Activated T-helper 1 cell treated with Interleukin-2 at 50 U/mL for 16 hours (primary cell): ENCODE measurements at places on chromosomes 7 and 10.

- no peak for DNase-seq
These were observed 41.9 kb downstream of the PIP4K2A start for GRCh38 chr10:22672319-22673090.

GRCh38 chr7:142188846-142189245 is 69.0 kb downstream of the PRSS58 start:
- no peak for DNase-seq

DNA sequence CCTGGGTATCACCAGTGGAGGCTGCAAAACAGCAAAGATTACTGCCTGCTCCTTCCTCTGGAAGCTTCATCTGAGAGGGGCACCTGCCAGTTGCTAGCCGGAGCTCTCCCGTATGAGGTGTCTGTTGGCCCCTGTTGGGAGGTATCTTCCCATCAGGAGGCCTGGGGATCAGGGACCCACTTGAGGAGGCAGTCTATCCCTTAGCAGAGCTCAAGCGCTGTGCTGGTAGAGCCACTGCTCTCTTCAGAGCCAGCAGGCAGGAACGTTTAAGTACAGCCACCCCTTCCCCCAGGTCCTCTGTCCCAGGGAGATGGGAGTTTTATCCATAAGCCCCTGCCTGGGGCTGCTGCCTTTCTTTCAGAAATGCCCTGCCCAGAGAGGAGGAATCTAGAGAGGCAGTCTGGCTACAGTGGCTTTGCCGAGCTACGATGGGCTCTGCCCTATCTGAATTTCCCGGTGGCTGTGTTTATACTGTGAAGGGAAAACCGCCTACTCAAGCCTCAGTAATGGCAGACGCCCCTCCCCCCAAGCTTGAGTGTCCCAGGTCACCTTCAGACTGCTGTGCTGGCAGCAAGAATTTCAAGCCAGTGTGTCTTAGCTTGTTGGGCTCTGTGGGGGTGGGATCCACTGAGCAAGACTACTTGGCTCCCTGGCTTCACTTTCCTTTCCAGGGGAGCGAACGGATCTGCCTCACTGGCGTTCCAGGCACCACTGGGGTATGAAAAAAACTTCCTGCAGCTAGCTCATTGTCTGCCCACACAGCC is 19.6 kb downstream of the SEMA3E start:
- DNase-seq: no peak

GRCh38 chr10:76542307-76542930 is 1095.2 kb downstream of the KCNMA1 start:
- DNase-seq: no peak

GRCh38 chr7:2295936-2296620 is 18.2 kb downstream of the SNX8 start:
- DNase-seq: no peak

DNA sequence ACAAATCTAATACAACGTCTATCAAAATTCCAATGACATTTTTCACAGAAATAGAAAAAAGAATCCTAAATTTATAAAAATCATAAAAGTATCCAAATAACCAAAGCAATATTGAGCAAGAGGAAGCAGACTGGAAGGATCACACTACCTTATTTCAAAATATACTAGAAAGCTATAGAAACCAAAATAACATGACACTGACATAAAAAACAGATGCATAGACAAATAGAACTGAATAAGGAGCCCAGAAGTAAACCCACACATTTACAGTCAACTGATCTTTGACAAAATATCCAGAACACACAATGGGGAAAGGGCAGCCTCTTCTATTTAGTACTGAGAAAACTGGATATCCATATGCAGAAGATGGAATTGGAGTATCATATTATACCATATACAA is 217.5 kb downstream of the MACC1 start:
- no peak for DNase-seq

GRCh38 chr7:42292991-42293521 is 56.0 kb upstream of the GLI3 start:
- DNase-seq: no peak

DNA sequence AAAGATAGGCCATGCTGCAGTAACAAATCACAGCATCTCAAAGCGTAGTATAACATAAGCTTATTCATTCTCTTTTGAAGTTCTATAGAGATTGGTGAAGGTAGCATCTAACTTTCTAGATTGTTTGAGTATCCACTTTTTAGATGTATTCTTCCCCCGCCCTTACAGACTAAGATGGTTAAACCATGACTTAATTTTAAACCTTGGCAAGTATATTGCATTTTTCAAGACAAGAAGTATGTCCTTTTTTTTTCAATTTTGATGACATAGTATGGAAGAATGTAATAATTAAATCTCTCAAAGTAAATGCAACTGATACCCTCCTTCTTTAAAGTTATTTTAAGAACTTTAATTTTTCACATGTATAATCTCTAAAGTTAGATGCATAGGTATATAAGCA is 190.0 kb downstream of the KCND2 start:
- no peak for DNase-seq

DNA sequence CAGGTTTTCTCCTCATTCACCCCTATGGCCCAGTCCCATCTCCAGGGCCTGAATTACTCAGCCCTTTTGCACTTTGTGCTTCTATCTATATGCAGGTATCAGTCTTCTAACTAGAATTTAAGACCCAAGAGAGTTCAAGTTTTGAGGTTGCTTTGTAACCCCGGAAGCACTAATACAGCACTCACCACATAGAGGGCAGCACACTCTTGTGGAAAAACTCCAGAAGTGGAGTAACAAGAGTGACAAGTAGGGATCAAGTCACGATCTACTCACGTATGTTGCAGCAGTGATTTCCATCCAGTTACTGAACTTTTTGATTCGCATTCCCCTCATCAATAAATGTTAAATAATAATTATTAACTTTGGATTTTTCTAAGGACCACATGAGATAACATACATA is 151.0 kb downstream of the CHCHD3 start:
- no peak for DNase-seq

GRCh38 chr7:95472581-95473161 is 13.1 kb upstream of the ASB4 start:
- no peak for DNase-seq

- DNase-seq: no peak
These were observed 114.1 kb downstream of the LARP4B start for GRCh38 chr10:817371-817770.

DNA sequence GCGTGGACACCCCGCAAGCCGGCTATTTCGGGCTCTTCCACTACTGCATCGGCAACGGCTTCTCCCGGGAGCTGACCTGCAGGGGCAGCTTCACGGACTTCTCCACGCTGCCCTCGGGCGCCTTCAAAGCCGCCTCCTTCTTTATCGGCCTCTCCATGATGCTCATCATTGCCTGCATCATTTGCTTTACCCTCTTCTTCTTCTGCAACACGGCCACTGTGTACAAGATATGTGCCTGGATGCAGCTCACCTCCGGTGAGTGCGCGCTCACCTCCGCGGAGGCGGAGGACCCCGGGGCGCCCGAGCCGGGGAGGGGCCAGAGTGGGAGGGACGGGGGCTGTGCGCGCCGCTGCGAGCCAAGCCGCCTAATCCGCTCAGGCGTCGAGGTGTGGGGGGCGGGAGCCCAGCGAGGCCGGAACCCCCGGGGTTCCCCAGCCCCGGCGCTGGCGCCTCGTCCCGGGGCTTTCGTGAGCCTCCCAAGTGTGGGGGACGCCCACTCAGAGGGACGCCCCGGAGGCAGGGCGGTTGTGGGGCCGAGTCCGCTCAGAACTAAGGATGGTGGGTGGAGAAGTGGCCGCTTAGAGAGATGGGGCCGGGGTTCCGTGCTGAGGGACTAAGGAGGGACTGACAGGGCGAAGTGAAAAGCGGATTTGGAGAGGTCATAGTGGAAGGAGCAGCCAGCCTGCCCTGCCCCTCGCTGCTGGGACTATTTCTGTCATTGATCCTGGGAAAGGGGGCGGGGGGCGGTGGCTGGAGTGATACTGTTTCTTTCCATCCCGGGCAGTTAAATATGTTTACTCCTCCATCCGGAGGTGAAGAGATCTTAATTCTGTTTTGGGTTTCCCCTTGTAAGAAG is 795 bp downstream of the LHFPL3 start:
- no peak for DNase-seq

GRCh38 chr10:44195112-44196007 is 189.5 kb downstream of the CXCL12 start:
- no peak for DNase-seq
